ENCODE measurements at places on chromosomes 4 and X.

DNA sequence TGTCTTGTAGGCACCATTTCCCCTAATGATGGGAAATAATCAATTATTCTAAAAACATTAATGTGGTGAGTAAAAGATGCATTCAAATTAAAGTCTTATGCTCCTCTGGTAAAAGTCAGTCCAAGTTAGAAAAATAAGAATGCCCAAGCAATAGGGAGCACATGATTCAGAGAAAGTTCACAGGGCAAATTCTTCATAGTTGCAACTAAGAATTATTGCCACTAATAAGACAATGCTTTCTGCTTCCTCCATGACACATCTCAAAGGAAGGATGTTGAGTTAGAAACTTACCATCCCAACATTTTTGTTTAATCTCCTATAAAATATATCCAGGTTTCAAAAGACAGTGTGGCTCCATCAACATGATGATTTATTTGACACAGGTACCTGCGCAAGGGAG lies 26.3 kb downstream of the PHOX2B start:
- DNase-seq = no peak

GRCh38 chr4:37763831-37764230 lies 62.7 kb upstream of the PGM2 start:
- DNase-seq = no peak

- peak; percentile 65 for DNase-seq
Measured at GRCh38 chrX:47540754-47541538, 20.1 kb upstream of the ARAF start.

DNA sequence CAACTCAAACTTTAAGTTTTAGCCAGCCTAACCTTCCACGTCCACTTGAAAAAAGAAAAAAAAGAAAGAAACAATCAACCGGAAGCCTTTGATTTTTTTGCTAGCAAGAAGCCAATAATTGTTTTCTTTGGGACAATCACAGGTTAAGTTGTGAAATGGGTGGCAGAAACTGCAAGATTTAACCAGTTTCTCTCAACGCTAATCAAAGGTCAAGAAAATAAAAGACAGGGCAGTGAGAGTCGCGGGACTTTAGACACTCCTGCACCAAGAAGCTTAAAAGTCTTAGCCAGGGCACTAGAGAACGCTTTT lies 1.0 kb downstream of the ACSL1 start:
- DNase-seq = no peak

DNA sequence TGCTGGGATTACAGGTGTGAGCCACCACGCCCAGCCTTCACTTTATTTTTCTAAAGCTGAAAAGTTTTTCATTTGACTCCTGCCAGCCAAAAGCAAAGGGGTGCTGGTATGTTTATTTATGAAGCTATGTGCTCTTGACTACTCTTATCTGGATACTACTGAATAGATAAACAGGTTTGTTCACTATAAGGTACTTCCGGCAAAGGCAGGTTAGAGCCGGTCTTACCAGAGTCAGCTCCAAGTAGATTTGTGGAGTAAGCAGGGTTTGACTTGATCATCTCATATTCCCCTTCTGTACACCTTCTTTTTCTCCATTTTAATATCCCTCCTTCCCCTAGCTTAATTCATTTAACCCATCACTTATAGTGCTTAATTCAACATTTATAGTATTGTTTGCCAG lies 175.4 kb upstream of the MBNL3 start:
- DNase-seq = no peak

- DNase-seq = no peak
Measured at GRCh38 chrX:98065151-98065550, 1181.4 kb downstream of the RPA4 start.

- peak; percentile 42 for DNase-seq
Measured at GRCh38 chr4:173415885-173416653, 17.2 kb upstream of the SCRG1 start.

GRCh38 chr4:107629318-107629717 lies 90.7 kb downstream of the PAPSS1 start:
- no peak for DNase-seq

- DNase-seq = no peak
Measured at GRCh38 chr4:118226311-118227010, 126.3 kb downstream of the PRSS12 start.

DNA sequence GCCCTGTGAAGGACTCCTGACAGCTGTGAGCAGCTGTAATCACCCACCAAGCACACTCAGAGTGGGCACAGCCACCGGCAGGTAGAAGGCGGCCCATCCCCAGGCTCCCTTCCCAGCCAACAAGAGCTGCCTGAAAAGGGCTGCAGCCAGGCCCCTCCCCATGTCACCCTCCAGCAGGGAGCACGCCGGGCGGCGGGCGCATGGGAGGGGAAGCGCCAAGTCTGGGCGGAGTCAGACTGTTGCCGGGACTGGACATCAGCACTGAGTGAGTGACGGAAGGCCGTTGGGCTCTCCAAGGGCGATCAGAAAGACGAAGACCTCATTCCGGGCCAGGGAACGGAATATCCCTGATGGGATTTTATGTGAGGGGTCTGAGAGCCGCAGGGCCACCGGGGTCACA lies 82.1 kb downstream of the PPP2R2C start:
- DNase-seq = peak; percentile 35

GRCh38 chrX:9160698-9161329 lies 126.9 kb upstream of the FAM9B start:
- no peak for DNase-seq

DNA sequence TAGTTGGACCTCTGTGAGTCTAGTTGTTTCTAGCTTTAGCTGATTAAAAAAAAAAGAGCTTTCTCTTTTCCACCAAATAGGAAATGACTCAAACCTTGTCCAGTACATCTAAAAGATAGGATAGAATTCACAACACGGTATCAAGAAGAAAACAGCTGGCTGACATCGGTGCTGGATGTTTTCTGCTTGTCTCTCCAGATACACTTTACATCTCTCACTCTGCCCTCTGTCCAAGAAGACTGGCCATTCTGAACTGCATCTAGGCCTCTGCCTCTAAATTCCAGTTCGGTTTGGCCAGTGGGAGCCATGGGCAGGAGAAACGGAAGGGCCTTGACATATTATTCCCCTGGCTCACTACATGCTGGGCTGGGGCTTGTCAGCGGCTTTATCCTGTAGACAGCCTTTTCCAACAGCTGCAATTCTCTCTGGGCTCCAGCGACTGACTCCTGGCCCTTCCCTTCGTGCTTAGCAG lies 57.3 kb upstream of the SHISA3 start:
- DNase-seq = no peak

DNA sequence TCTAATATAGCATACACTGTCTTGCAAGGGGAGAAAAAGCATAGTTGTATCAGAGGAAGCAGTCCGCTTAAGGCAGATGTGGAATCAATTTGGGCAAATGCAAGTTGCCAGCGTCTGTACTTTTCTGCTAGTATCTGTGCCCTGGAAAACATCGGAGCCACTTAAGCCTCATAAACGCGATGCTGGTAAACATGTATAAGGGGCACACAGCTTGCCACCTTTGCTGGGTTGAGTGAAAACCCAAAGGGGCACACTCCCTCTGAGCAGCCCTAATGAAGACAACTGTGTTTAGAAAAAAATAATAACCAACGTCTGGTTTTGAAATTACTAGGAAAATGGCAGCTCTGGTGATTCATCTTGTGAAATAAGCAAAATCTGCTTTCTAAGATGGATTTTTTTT lies 24.3 kb downstream of the SMIM20 start:
- no peak for DNase-seq

- DNase-seq = no peak
Measured at GRCh38 chr4:1532549-1533395, 126.5 kb upstream of the NKX1-1 start.

DNA sequence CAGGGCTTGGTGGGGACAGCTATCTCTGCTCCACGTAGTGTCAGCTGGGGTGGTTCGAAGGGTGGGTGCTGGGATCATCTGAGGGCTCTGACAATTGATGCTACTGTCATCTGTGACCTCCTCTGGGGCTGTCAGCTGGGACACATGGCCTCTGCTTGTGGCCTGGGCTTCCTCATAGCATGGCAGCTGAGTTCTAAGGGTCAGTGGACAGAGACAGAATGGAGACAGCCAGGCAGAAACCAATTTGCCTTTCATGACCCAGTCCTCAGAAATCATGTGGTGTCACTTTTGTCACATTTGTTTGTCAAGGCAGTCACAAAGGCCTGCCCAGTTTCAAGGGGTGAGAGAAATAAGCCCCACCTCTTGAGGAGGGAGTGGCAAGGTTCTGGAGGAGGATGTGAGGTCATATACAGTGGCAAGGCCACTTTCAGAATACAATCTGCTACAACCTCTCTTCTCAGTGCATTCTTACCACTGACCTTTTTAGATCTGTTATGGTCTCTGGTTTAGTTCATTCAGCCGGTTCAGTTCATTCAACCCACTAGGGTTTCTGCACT lies 103.6 kb upstream of the BCOR start:
- DNase-seq = no peak

DNA sequence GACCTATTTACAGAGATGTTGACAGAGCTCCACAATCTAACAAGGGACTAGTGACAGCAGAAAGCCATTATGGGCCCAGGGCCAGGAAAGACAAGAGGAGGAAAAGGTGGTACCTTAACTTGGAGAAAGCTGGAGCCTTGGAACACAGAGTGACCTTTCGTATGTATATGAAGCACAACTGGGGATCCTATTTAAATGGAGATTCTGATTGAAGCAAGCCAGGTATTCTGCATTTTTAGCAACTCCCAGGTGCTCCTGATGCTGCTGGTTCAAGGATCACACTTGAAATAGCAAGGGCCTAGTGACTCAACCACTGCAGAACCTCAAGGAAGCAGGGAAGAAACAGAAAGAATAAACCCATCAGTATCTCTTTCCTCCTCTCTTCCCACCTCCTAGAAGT lies 99.4 kb downstream of the TMEM47 start:
- DNase-seq = no peak

DNA sequence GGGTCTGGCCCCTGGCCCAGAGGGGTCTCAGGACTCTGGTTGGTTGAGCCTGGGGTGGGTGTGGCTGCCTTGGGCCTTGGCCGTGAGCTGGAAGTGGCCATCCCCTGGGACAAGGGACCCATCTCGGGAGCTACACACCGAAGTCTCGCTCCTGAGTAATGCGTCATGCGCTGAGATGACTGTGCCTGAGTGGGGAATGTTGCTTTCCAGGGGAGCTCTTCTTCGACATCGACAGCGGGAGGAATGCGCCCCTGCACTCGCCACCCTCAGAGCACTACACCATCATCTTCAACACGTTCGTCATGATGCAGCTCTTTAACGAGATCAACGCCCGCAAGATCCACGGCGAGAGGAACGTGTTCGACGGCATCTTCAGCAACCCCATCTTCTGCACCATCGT lies 38.5 kb downstream of the CCNQ start:
- DNase-seq = no peak

DNA sequence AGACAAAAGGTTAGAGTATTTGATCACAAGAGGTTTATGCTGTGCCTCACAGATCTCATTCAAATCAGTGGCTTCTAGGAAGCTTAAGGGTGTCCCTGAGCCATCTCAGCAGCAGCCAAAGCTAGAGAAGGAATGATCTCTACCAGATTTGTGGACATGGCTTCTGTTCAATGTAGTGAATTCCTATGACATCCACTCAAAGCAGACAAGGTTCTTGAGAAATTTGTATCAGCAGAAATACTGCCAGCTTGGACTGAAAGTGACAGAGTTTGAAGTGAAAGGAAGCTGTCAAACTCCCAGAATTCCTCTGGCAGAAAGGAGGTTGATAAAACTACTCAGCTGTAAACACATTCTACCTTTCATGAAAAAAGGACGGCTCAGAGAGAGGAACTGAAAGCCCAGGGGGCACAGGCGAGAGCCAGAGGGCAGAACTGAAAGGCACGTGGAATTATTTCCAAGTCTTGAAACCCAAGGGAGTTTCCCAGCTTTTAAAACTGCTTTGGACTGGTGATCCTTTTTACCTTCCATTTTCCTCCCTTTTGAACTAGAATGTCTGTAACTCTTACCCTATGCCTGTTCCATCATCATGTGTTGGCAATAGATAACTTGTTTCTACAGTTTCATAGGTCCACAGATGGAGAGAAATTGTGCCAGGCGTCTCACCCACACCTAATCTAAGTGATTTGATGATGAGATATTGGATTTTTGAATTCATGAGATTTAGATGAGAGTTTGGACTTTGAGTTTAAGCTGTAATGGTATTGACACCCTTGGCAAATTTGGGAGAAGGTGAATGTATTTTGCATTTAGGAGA lies 14.5 kb upstream of the MED14 start:
- no peak for DNase-seq

- no peak for DNase-seq
Measured at GRCh38 chr4:9936129-9936644, 85.1 kb downstream of the SLC2A9 start.

- no peak for DNase-seq
Measured at GRCh38 chr4:153471698-153472093, 5.5 kb downstream of the TMEM131L start.

- DNase-seq = no peak
Measured at GRCh38 chr4:72084587-72085011, 52.8 kb downstream of the NPFFR2 start.

DNA sequence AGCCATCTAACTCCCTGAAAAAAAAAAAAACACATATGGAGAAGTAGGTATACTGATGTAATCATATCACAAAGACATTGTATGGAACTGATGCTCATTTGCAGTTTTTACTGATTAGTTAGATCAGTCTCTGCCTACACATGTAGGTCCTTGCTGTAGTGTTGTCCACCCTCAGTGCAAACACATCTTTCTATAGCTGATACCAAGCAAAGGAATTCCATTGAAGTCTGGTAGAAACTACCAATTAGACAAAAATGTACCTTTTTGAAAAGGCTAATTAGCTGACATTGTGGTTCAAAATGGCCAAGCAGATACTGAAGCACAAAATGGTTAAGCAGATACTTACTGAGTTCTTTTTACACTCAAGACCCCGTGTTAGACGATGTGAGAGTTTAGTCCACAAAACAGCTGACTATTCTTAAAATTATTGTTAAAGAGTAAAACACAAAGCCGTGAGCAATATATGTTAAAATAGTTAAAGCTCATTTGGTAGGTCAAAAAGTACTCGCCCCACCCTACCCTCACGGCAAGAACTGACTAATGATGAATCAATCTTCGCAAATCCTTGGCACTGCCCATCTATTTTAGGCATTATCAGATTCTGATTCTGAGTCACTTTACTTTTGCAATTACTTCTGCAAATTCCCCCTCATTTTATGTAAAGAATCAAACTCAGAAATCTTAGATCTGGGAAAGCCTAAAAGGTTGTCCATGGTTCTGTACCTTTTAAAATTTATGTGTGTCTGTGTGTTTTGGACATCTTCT lies 40.4 kb downstream of the COL4A6 start:
- no peak for DNase-seq

GRCh38 chr4:143410015-143410414 lies 73.3 kb downstream of the GAB1 start:
- no peak for DNase-seq

DNA sequence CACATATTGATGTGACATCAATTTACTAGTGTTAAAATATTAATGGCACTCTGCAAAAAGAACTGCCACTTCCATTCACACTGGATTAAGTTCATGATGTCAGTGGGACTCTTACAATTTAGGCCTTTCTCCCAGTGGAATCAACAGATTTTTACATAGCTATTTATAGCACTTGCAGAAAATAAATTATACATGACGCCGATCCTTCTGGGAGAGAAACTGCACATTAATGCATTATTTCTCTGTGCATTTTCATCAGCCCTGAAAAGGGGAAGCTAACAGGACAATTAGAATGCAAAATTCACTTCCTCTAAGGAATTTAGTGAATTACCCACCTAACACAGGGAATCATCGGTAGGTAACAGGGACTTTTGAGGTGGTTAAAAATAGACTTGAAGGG lies 15.7 kb downstream of the LGI2 start:
- DNase-seq = no peak
